HuH-7.5 (cell line): ENCODE measurements at places on chromosomes 6 and 20.

GRCh38 chr6:11769811-11770545 lies 8.6 kb downstream of the ADTRP start:
- no peak for DNase-seq

GRCh38 chr6:129033180-129033579 lies 150.2 kb downstream of the LAMA2 start:
- no peak for DNase-seq

GRCh38 chr6:54864272-54864671 lies 17.7 kb downstream of the FAM83B start:
- no peak for DNase-seq

- DNase-seq: no peak
These were observed 20.9 kb upstream of the NAA20 start for GRCh38 chr20:19996222-19996621.

DNA sequence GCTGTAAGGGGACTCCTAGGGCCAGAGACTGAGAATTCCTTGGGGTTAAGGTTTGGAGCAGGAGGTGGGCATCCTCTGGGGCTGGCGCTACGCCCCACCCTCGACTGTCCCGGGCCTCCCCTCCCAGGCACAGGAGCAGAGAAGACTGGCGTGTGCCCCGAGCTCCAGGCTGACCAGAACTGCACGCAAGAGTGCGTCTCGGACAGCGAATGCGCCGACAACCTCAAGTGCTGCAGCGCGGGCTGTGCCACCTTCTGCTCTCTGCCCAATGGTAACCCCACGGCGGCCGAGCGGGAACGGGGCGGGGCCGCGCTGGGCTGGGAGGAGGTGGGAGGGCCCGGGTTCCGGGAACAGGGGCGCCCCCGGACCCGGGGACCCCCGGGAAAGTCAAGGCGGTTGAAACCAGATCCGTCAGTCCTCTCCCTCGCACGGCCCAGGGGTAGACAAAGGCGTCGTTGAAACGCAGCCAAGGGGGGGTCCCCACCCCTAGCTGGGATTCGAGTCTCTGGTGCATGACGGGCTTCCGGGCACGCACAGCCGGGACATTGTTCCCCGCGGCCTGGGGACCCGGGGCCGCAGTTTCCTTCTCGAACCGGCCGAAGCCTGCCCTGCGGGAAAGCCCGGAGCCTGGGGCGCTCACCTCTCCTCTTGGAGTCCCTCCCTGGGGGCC lies 844 bp downstream of the WFDC2 start:
- DNase-seq: no peak
